ENCODE measurements at places on chromosomes 1 and 21.

DNA sequence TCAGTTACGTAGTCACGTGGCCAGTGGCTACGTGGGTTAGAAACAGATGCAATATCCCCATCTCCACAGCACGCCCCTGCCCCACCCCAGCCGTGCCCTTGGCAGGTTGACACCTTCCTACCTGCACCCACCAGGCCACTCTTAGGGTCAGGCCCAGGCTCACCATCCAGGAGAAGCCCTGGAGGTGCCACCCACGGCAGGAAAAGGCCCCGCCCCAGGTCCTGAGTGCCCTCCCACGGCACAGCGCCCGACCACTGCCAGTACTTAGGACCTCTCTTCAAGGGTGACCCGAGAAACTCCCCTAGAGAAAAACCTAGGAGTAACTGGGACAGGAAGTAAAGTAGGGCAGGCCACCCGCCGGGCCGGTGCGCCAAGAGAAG lies 1.5 kb downstream of the C1orf35 start:
- no peak for DNase-seq

DNA sequence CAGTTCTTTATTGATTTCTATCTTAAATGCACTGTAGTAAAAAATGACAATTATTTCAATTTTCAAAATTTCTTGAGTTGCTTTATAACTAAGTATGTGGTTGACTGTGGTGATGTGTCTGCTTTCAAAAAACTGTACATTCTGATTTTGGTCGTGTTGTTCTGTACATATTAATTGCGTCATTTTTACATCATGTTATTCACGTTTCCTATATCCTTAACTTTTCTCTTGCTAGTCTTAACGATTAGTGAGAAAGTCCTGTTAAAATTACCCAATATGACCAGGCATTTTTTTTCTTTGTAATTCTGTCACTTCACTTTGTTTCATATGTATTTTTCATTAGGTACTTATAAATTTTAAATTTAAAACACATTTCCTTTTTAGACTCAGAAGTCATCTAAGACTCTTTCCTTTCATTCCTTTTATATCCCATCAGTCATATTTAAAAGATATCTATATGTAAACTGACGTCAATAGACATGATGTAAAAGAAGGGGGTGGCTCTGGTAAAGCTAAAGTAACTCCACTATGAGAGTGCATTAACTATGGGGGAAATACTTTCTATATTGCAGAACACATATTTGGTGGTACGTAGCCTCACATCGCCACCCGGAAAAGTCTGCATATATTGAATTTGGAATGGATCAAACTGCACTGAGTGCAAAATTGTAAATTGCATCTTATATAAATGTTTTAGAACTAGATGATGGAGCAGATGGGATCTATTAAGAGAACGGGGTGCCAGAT lies 1.1 kb upstream of the COA6 start:
- DNase-seq: no peak

- no peak for DNase-seq
Observed at GRCh38 chr1:104630567-104631149, 881.0 kb downstream of the AMY1C start.

DNA sequence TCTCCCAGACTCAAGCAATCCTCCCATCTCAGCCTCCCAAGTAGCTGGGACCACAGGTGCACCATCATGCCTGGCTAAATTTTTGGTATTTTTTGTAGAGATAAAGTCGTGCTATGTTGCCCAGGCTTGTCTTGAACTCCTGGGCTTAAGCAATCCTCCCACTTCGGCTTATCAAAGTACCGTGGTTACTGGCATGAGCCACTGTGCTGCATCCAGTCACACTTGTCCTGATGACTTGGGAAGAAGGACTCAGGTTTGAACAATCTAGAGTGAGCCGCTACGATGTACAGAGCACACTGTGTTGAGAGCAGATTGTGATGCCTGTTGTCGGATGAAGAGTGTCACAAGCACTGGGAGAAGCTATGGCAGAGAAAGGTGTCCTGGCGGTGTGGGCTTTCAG lies 27.2 kb downstream of the RNF187 start:
- no peak for DNase-seq

DNA sequence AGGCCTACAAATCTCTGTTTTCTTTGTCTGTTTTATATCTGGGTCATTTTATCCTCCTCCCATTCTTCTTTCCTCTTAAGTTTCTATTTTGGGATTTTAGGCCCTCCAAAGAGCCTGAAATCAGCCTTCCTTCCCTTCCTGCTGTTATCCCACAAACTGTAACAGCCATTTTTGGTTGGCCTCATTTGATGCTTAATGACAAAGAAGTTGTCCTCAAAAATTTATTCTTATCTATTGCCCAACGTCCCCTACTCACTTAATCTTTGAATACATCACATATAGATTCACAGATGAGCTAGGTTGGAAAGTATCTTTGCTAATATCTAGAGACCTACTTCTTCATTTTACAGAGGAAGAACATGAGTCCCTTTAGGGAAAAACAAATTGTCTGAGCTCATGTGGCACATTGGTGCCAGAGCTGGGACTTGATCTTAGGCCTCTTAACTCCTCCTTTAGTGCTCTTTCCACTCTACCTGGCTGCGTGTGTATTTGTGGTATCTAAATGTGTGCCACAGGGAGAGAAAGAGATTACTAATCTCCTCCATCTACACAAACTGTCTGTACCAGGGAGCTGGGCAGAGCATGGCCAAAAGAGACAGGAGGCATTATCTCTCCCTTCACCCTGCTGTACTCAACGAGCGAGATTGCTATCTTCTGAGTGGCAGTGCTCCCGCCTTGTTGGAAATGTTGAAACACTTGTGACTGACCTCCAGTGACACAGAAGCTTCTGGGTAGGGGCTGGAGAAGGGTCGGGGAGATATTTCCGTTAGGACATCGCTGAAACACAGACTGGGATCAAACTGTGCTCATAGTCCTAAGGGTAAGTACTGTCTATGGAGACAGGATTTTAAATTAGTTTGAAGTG lies 30.1 kb downstream of the RHEX start:
- DNase-seq: no peak
